ENCODE measurements at places on chromosomes 7 and 10. TPM values are rescaled to one million over a fixed set of nuclear protein-coding genes. Genes with fewer than 3 reads are reported as not detected.
A peak's percentile ranks its signal among the peaks of the same experiment; 100 is the strongest.

The LSM8 gene
- total RNA-seq, result 47.2 TPM

The PSMG3 gene
- 29.3 TPM for total RNA-seq

The ADARB2 gene
- total RNA-seq, result 0.17 TPM

The OR2A42 gene
- 0.04 TPM for total RNA-seq

The GFRA1 gene
- total RNA-seq, result not detected

The TSPAN33 gene
- total RNA-seq, result 2.8 TPM

- no peak for DNase-seq
- H3K27me3 ChIP-seq, result no peaks in the 10 kb centered on the region
- no peak overlapping the region for H3K27ac ChIP-seq
- H3K36me3 ChIP-seq, result no peaks in the 10 kb centered on the region
- H3K4me3 ChIP-seq, result no peak overlapping the region
- H3K4me1 ChIP-seq, result peaks cover 16% of the 10 kb centered on the region
Measured at GRCh38 chr7:13846386-13846785, 143.1 kb downstream of the ETV1 start.

DNA sequence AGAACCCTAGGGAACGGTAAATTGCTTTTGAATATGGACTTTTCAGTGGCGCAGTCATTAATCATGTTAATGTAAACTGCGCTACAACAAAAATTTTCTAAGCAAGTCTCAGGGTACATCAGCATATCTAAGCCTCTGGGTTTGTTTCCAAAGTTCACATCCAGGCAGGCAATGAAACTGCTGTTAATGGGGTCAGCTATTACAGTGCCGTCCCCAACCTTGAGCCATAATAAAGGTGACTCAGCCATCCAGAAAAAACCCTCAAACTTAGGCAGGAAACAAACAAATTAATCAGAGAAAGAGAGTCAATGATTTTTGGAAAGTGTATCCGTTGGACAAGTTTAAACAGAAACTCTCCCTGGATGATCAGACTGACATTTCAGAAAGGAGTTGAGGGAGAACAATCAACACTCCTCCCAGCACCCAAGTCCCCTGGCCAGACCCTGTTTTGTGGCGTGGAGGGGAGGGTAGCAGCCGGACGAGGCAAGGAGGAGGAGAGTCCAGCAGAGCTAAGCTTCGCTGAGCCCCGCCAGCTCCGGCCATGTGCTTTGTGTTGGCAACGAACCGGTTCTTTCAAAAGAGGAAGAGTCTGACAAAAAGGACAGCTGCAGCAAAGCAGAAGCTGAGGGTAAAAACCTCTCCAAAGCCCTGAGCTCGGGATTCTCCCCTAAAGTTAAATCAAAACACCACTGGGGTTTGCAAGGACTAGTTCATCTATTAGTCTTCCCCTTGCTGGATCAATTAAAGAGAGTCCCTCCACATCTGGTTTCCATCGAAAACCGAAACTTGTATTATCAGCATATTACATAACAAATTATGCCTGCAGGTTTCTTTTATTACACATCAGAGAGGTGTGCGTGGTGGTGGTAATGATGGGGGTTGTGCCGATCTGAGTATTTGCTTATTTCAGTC, 3.6 kb downstream of the FAM53B start:
- peaks cover 9% of the 10 kb centered on the region for H3K27me3 ChIP-seq
- H3K27ac ChIP-seq, result peak overlapping the region; percentile 81
- H3K36me3 ChIP-seq, result peaks cover 26% of the 10 kb centered on the region
- H3K4me1 ChIP-seq, result peaks cover 82% of the 10 kb centered on the region
- DNase-seq, result no peak
- peak overlapping the region; percentile 98 for H3K4me3 ChIP-seq

DNA sequence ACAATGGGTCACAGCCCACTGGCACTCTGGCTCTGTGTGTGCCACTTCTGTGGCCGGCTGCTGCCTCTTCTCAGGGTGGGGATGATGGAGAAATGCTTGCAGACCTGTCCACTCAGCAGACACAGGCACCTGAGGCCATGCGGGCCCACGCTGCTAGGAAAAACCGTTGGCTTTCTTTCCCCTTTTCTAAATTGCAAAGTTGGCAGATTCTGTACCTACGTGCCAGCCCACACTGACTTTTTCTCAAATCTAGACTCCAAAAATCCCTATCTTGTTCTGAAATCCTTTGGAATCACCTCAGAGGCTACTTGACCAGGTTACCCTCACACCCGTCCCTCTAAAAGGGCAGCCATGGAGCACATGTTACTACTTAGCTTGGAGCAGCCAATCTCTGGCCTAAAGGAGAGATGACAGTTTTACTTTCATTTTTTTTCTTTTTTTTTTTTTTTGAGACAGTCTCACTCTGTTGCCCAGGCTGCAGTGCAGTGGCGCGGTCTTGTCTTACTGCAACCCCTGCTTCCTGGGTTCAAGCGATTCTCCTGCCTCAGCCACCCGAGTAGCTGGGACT, 99.4 kb downstream of the RNF216 start:
- no peak overlapping the region for H3K4me3 ChIP-seq

- DNase-seq, result no peak
- H3K36me3 ChIP-seq, result no peaks in the 10 kb centered on the region
- no peak overlapping the region for H3K4me3 ChIP-seq
- no peak overlapping the region for H3K27ac ChIP-seq
Measured at GRCh38 chr7:84250452-84250851, 55.9 kb upstream of the SEMA3A start.

- H3K27me3 ChIP-seq, result no peaks in the 10 kb centered on the region
- no peak for DNase-seq
- no peak overlapping the region for H3K4me3 ChIP-seq
- no peaks in the 10 kb centered on the region for H3K36me3 ChIP-seq
- H3K4me1 ChIP-seq, result no peaks in the 10 kb centered on the region
Measured at GRCh38 chr10:96417441-96417840, 58.6 kb upstream of the OPALIN start.

DNA sequence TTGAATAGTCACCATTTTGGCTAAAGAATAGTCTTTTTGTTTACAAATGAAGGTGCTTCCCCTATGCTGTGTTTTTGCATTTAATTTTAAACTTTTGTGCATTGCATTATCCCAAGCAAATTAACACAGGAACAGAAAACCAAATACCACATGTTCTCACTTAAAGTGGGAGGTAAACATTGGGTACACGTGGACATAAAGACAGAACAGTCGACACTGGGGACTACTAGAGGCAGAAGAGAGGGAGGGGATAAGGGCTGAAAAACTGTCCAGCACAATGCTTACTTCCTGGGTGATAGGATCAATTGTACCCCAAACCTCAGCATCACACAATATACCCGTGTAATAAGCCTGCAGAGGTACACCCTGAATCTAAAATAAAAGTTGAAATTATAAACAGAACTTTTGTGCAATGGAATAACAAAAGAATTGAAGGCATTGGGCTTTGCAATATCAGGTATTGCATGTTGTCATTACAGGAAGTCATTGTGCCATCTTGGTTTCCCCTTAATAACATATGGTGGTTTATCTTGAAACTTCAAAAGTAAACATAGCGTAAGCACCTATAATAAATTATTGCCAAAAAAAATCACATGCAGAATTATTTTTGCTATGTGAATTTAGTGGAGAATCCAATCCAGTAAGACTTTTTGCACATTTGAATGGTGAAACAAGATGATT, 16.1 kb downstream of the ADD3 start:
- peaks cover 59% of the 10 kb centered on the region for H3K4me1 ChIP-seq
- no peak overlapping the region for H3K27ac ChIP-seq
- H3K36me3 ChIP-seq, result peaks cover 49% of the 10 kb centered on the region
- H3K4me3 ChIP-seq, result no peak overlapping the region

DNA sequence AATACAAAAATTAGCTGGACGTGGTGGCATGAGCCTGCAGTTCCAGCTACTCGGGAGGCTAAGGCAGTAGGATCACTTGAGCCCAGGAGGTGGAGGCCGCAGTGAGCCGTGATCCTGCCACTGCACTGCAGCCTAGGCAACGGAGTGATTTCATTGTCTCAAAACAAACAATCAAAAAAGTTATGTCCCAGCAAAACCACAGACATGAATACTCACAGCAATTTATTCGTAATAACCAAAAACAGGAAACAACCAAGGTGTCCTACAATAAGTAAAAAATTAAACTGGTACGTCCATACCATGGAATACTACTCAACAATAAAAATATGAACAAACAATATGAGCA, 11.6 kb upstream of the CYTH3 start:
- no peaks in the 10 kb centered on the region for H3K4me1 ChIP-seq
- no peak overlapping the region for H3K4me3 ChIP-seq
- no peaks in the 10 kb centered on the region for H3K36me3 ChIP-seq
- DNase-seq, result no peak
- no peaks in the 10 kb centered on the region for H3K27me3 ChIP-seq
- H3K27ac ChIP-seq, result no peak overlapping the region

DNA sequence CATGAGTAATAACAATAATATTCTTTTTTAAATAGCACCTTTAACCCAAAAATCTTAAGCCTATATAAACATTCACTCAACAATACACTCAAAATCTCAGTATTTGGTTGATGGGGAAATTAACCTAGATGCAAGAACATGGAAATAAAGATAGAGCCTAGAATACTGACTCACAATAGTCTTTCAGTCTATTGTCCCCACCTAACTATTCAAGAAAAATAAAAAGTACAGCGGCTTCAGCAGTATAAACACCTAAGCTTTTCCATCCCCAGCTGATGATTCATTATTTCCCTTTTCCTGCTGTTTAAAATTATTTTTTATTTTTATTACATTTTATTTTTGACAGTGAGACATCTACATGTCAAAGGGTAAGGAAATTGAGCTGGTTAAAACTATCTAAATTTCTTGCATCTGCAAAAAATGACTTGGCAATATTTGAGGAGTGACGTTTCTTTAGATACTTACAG, 201.4 kb downstream of the FZD1 start:
- no peak overlapping the region for H3K4me3 ChIP-seq
- H3K27ac ChIP-seq, result no peak overlapping the region
- H3K27me3 ChIP-seq, result no peaks in the 10 kb centered on the region
- H3K4me1 ChIP-seq, result no peaks in the 10 kb centered on the region
- no peaks in the 10 kb centered on the region for H3K36me3 ChIP-seq

DNA sequence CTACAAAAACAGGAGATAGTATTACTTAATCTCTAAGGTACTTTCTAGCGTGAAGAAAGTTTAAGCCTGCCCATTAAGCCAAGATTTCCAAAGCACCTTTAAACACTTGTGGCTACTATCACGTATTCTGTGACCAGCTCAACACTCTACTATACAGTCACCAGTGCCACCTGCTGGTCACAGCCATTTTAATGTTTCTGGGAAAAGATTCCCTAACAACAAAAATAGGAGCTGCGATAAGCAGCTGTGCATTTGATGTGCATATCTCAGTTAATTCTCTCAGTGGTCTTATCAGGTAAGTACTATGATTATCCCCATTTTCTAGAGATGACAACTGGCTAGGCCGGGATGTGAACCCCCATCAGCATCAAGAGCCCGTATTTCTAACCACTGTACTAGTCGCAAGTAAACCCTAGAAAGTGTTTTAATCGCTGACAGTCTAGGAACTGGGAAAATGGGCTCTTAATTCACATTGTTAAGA, 860 bp downstream of the SEC31B start:
- H3K27ac ChIP-seq, result peak overlapping the region; percentile 58
- H3K4me1 ChIP-seq, result peaks cover 53% of the 10 kb centered on the region
- H3K4me3 ChIP-seq, result no peak overlapping the region
- peaks cover 39% of the 10 kb centered on the region for H3K36me3 ChIP-seq
- DNase-seq, result peak; percentile 75
- no peaks in the 10 kb centered on the region for H3K27me3 ChIP-seq

Data from activated CD4-positive, alpha-beta T cell treated with anti-CD3 and anti-CD28 coated beads, Interleukin-2, amount 10 ng/mL, durations not matched to agents 7 days and 5 days (primary cell).